ENCODE measurements at places on chromosomes 7 and 10.

DNA sequence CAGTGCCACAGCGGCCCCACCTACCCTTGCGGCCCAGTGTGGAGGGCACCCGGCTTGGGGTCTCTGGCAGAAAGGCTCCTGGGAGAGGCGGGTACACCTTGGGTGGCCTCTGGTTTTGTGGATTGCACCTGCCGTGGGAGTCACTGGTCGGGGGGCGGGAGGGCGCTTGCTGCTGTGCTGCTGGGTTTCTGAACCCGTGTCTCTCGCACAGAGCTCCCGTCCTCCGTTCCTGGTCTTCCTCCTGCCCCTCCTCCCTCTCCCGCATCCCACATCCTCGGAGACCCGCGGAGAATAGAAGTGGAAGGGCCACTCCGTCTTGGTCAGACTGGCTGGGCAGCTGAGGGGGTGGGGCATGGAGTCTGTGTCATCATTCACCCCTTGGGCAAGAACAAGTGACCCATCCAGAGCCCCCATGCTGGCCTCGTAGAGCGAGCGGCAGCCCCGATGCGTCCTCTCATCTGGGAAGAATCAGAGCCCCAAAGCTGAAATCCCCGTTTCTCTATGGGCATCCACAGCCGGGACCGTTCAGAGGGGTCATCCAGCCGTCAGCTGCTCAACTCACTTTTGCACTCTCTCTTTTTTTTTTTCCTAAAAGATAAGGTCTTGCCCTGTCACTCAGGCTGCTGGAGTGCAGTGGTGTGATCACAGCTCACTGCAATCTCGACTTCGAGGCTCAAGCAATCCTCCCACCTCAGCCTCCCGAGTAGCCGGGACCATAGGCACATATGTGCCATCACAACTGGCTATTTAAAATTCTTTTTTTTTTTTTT is 4.0 kb downstream of the MAFK start:
- no peak for DNase-seq

DNA sequence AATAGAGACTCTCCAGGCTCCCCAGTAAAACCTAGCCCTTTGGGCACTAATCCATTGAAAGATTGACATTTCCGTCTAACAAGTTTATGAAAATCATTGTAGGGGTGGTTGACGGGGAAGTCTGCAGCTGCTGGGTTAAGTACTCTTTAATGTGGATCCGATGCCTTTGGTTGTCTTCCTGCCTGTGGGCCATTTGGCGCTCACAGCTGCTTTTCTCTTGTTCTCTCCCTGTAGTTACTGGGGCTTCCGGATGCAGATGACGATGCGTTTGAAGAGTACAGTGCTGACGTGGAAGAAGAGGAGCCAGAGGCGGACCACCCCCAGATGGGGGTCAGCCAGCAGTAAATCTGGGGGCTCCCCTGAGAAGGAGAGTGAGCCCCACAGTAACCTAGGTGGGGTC is 22.4 kb downstream of the MTURN start:
- no peak for DNase-seq

DNA sequence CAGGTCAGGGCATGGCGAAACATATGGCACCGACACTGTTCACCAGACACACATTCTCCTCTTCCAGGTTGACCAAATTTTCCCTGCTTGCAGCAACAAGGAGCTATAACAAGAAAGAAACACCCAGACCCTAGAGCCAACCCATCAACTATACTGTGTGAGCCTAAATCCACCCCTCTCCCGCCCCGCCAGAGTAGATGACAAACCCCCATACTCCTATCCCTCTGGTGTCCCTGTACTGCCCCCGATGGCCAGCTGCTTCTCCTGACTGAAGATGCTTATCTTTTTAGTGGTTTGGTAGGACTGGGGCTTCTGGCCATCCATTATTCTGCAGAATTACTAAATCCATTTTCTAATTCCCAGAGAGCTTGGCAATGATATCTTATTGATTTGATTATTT is 70.1 kb upstream of the EEPD1 start:
- DNase-seq = no peak

DNA sequence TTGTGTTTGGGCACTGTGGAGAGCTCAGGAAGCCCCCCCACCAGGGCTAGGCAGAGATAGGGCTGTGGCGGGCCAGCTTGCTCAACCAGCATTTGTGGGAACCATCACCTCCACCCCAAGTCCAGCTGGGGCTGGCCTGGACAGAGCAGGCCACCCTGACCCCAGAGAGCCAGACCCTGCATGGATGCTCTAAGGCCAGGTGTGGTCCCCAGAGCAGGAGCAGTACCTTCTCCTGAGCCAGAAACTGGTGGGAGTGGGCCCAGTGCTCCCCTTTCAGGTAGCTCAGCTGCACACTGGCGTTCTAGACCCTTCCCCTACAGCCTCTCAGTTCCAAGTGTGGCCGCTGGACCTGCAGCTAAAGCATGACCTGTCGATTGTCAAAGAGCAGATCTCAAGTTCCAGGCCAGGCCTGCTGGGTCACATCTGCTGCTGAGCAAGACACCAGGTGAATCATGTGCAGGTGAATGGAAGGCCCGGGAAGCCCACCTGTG is 57.2 kb downstream of the RASGEF1A start:
- no peak for DNase-seq

DNA sequence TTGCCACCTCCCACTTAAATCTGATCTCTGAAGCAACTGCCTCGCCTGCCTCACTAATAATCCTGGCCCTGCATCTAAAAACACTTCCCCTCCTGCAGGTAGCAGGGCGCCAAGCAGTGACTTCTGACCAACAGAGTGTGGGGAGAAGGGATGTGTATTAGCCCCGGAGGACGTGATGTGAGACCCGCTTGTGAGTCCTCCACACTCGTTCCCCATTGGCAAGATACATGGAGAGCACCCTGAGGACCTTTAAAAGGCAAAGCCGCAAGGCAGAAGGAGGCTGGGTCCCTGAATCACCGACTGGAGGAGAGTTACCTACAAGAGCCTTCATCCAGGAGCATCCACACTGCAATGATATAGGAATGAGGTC is 6.1 kb upstream of the PILRA start:
- DNase-seq = no peak

All from right lung (tissue), 10 donors.